T follicular helper cell (primary cell): ENCODE measurements at places on chromosomes 7 and 10.

- DNase-seq, result no peak
Measured at GRCh38 chr7:135100856-135101255, 47.0 kb upstream of the TMEM140 start.

- DNase-seq, result no peak
Measured at GRCh38 chr10:100509241-100509840, 10.3 kb downstream of the SEC31B start.

DNA sequence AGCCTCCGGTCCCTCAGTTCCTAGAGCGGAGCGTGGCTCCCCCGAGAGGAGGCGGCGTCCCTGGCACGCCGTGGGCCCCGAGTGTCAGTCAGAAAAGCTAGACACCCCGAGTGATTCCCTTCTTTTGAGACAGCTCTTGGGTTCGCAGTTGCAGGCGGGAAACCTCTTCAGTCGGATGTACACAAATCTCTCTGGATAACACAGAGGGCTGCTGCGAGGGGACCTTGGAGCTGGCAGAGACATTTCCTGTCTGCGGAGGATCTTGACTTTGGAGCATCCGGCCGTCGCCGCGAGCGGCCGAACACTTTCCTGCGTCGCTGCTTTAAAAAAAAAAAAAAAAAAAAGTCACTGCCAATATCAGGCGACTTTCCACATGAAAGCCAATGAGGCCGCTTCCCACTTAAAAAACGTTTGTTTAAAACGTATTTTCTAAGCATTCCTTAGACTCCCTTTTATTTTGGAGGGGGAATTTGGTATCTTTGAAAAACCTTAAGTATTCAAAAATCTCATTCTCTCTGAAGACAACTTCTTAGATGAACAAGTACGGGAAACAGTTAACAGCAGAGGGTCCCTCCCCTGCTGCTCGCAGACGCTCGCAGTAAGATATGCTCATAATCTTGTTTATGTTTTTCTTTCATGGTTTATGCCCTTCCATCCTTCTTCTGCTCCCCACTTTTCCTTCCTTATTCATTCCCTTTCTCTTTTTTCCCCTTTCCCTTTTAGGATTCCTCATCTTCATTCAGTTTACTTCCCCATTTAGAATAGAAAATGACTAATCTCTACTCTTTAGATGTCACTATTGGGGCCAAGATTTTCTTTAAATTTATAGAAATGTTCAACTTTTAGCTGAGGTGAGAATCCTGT is 10.0 kb downstream of the HHEX start:
- no peak for DNase-seq

DNA sequence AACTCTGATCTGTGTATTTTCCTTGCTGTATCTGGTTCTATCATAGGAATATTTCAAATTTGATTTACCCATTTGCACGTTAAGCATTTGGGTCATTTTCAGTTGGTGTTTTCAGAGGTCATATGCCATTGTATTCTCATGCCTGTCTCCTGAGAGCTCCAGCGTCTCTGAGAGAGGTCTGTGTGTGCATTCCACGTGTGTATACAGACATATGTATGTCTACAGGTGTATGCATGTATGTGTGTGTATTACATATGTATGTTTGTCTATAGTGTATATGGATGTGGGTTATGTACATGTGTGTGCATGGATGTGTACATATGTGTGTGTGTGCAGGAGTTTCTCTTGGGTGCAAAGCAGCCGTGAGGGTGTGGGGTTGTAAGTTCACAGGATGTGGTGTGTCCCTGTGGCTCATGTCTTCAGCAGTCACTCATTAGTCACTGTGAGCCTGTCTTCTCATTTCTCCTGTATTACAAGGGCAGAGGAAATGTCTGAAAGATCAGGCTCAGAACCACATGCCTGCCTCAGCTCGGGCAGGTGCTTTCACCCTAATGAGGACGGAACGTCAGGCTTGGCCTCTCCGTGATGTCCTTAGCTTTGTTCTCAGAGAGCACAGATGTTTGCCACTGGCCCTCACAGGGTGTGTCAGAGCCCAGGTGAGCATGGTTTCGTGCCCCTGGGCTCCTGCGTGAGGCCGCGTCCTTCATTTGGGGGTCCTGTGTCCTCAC is 101.6 kb downstream of the NKX6-2 start:
- no peak for DNase-seq

- no peak for DNase-seq
Measured at GRCh38 chr10:130399425-130399950, 263.3 kb downstream of the GLRX3 start.

DNA sequence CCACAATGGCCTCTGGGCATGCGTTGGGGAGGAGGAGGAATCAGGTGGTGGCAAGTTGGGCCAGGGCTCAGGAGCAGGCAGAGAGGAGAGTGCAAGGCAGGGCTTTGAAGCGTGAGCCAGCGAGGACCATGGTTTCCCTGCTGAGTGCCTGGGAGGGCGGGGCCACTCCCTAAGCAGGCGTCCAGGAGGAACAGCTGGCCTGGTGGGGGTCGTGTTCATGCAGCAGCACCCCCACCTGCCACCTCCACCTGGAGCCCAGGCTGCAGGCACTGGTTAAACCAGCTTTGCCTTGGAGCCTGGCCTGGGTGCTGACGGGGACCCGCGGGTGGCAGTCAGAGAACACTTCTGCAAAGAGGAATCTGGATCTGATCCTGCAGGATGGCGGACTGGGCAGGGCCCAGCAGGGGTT is 24.2 kb upstream of the AQP1 start:
- no peak for DNase-seq

DNA sequence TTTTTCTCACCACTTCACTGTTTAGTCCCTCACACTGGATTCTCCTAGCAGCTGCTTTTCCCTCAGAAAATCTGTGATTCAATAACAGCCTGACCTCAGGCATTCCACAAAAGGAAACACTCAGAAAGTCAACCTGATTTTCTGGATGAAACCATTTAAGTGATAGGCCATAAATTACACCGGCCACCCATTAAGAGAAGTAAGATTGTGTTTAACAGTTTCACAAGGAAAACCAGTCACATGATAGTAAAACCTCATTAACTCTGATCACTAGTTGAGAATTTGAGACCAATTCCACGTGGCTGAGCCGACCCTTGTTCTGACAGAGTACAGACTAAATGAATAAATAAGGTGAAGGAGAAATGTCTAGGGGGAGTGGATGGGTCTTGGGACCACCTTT is 7.7 kb downstream of the GRM8 start:
- no peak for DNase-seq

GRCh38 chr7:142563470-142563869 is 185.8 kb upstream of the PRSS1 start:
- no peak for DNase-seq
